Cerebellar nuclear complex (tissue), 1 donor: ENCODE measurements at places on chromosomes 3 and 15.

DNA sequence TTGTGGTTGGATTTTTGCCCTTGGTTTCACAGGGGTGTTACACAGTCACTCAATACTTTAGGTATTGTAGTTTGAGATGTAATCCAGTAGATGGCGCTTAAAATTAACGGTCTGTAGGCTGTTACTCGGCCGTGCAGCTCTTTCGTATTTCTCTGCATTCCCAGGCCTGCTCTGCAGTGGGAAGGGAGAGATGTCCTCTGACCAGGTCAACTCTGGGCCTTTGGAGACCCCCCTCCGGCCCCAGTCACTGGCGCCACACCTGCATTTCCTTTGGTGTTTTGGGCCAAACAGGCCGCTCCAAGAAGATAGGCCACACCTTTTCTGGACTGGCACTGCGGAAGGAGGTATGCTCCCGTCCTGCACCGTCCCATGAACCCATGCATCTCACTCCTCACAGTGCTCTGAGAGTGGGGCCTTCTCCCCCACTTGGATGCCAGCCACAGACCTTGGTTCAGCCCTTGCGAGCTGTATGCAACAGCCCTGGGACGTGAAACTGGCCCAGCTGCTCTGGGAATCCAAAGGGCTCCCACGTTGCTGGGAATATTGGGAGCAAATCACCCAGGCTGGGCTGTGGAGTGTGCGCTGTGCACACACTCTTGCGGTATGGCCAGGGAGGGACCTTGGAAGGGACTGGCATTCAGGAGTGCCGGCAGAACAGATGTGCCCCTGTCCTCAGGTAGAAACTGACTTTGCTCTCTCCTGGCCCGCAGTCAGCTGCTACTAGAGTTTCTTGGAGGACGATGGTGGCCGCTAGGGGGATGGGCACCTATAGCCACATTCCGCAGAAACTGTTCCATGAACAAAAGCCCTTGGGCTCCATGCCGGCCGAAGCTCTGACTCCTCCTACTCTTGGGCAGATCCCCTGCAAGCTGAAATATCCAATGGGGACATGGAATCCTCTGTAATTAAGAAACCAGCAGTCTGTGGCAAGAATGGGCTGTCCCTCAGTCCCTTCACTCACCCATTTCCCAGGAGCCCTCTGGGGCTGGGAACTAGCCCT is 410.5 kb upstream of the CADM2 start:
- no peak for DNase-seq

DNA sequence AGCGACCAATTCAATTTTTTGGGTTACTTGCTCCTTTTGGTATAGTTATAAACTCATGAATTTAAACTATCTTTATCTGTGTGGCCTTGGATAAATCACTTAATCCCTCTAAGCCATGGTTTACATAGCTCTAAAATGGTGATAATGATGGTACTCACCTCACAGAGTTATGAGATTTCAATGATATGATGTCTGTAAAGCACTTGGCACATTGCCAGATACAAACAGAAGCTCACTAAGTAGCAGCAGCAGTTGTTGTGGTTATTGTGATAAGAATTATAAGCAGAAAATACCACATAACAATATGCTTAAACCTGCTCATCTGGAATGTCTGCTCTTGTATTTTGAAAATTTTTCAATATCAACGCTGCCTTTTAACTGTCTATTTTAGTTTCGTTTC is 185.1 kb upstream of the SNTN start:
- no peak for DNase-seq

GRCh38 chr3:5212628-5213573 is 25.4 kb downstream of the EDEM1 start:
- DNase-seq, result no peak

GRCh38 chr3:151412989-151413388 is 28.4 kb upstream of the P2RY12 start:
- DNase-seq, result no peak

DNA sequence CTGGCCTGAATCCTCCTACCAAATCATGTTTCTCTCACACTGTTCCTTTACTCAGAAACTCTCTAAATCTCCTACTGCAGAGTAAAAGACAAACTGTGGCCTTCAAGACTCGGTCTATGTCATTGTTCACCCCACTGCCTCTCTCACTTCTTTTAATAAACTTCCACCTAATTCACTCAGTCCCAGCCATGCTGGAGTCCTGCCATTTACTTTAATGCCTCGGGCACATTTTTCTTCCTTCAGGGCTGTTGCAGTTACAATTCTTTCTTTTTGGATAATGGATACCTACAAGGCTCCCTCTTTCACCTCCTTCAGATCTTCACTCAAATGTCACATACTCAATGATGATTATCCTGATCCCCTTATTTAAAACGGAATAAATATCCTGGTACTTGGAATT is 955.6 kb downstream of the ROBO1 start:
- no peak for DNase-seq

DNA sequence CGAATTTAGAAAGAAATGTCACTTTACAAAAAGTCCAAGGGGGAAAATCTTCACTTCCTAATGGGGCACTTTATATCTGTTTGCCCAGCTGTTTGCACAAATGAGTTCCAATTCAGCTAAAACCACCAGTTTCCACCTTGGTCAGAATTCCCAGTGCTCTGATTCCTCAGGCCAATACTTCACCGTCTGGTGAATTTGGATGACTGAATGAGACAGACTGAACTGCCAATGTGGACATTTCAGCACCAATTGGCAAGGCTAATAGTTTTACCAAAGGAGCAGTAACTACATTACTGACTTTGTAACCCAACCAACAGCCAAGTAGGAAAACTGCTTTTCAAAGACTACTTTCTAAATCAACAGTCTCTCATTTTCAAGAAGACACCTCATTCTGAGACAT is 51.8 kb downstream of the ABI3BP start:
- no peak for DNase-seq

DNA sequence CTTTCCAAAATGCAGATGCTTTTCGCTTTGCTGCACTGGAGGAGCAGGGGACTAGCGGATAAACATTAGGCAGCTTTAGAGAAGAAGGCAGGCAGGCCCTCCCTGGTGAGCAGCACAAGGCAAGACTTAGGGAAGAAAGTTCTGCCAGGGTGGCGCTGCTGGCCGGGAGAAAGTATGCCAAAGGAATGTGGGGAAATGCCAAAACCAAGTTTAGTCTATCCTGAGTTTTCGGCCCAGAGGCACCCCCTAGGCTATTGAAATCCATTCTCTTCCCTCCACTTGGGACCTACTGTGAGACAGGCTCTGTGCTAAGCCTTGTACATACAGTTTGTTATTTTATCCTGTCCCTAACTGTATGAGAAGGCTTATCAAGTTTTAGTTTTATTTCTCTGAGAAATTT is 9.2 kb downstream of the SHC4 start:
- no peak for DNase-seq

DNA sequence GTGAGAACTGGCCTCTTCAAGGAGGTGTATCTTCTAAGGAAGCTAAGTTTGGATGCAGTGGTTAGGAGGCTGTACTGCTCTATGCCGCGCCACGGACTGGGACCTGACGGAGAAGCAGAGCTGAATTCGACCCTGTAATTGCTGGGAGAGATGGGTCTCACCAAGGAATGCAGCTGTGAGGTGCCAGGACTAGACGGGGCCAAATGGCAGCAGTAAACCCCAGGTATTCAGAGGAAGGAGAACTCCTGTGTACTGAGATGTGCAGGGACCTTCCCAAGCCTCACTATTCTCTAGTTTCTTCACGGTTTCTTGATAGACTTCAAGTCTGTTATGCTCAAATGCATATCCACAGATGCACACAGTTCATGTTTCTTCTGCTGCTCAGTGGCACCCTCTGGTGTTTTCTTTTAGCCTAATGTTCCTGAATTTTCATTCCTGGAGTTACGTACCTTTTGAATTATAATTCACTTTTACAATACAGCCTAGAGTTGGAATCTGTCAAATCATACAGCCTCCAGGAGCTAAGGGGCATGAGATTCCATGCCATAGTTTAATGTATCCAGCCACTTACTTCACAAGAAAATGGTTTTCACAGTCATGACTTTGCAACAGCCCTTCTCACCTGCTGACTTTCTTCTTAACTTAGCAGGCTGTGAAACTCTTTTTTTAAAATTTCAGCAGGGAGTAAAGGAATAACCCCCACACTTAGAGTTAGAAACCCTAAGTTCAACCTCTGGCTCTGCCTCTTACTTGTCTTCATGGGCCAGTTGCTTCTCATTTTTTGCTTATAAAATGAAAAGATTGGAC is 61.8 kb downstream of the GLDN start:
- DNase-seq, result no peak

DNA sequence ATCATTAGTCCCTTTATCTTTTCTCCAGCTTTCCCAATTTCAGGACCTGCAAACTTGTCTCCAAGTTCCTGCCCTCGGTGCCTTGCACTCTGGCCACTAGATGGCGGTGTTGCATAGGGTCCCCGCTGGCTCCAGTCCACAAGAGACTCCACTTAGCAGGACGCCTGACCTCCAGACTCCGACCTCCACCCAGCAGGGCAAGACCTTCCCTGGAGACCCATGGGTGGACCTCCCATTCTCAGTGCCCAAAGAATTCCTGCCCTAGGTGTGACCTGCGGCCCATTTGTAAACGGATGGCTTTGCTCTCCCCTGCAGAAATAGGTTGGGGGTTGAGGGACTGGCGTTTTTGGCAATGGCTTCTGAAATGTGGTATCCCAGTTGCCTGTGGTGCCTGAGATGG is 82.6 kb downstream of the LSM3 start:
- DNase-seq, result no peak

GRCh38 chr3:185582236-185582635 is 3.9 kb upstream of the SENP2 start:
- no peak for DNase-seq

GRCh38 chr3:190673148-190673547 is 159.3 kb downstream of the IL1RAP start:
- DNase-seq, result no peak
